ENCODE measurements at places on chromosomes 5 and 9.

GRCh38 chr5:124257048-124257447 lies 489.4 kb downstream of the ZNF608 start:
- DNase-seq = no peak

- no peak for DNase-seq
Observed at GRCh38 chr5:88678770-88679381, 204.1 kb downstream of the MEF2C start.

DNA sequence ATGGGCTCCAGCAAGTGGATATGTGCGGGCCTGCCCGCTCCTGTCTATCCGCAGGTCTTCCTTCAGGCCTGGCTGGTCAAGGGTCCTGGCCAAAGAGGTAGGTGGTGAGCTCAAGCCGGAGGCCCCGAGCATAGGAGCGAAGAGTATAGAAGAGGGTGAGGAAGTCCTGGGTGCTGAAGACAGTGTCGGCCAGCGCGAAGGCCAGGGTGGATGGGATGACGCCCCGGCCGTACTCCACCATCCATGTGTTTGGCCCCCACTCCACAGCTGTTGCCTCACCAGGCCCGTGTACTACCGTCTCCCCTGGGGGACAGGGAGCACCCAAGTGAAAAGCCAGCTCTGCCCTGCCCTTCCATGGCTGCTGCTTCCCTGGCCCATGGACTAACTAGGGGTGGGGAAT lies 2.0 kb downstream of the SIGMAR1 start:
- DNase-seq = no peak

GRCh38 chr5:171661143-171661542 lies 124.5 kb upstream of the SMIM23 start:
- no peak for DNase-seq

DNA sequence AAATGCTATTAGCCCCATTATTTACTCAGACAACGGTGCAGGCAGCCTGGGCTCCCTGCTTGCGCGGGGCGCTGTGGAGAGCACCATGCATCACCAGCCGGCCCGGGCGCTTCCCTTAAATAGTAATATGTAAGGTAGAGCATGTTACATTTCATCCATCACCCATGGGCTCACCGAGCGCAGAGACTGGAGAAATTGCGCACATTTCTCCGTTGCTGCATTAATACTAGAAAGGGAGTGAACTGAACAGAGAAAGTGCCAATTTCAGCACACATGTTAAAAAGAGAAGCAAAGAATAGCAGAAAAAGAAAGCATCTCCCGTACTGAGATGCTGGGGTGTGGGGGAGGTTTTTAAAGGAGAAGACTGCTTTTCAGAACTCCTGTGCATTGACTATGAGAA lies 400.3 kb downstream of the ZSWIM6 start:
- DNase-seq = no peak

- DNase-seq = no peak
Observed at GRCh38 chr5:35417040-35417439, 186.8 kb upstream of the PRLR start.

- no peak for DNase-seq
Observed at GRCh38 chr5:16736158-16736995, 119.6 kb upstream of the RETREG1 start.

- no peak for DNase-seq
Observed at GRCh38 chr9:87883990-87884389, 1.3 kb downstream of the SPATA31E1 start.

- DNase-seq = no peak
Observed at GRCh38 chr5:16615741-16616535, 859 bp downstream of the RETREG1 start.

GRCh38 chr5:61048534-61048933 lies 103.5 kb downstream of the NDUFAF2 start:
- no peak for DNase-seq

DNA sequence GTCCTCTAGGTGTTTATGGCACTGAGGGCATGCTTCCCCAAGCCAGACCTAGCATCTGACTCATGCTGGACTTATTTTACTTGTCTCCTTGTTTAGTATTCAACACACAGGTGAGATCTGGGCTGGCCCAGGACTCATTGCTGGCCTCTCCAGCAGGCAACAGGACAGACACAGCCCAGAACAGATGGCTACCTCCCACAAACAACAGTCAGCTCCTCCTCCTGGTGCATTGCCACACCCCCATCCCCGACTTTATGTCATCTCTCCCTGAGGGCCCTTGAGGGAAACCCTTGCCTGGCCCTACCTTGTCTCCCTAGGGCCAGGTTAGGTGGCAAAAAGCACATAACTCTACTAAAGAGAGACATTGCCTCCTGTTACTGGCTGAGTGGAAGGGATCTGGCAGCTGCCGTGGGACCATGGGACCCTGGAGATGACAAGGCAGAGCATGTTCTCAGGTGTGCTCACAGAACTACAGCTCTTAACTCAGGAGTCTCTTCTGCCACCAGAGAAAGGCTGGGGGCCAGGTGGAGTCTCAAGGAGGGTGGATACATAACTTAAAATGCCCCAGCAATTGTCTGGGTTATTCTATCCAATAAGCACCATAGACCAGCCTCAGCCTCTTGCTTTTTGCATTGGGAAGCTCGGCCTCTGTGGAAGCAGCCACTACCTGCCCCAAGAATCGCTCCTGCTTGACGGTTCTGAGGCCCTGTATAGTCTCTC lies 2.3 kb downstream of the ACSL6 start:
- no peak for DNase-seq

DNA sequence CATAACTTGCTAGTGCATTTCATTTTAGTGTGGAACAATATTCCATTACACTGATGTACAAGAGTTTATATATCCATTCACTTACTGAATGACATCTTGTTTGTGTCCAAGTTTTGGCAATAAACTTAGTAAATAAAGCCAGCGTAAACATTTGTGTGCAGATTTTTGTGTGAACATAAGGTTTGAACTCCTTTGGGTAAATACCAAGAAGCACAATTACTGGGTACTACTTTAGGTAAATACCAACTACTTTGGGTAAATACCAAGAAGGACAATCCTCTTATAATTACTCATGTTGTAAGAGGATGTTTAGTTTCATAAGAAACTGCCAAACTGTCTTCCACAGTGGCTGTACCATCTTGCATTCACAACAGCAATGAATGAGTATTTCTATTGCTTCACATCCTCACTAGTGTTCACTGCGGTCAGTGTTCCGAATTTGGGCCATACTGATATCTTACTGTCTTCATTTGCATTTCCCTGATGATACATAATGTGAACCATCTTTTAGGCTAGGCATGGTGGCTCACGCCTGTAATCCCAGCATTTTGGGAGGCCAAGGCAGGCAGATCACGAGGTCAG lies 2.3 kb upstream of the SYK start:
- DNase-seq = peak; percentile 90

Data from AML-193 (cell line).